ENCODE measurements at places on chromosomes 1 and 21.

- no peak for DNase-seq
Observed at GRCh38 chr1:46517010-46517600, 27.5 kb downstream of the DMBX1 start.

DNA sequence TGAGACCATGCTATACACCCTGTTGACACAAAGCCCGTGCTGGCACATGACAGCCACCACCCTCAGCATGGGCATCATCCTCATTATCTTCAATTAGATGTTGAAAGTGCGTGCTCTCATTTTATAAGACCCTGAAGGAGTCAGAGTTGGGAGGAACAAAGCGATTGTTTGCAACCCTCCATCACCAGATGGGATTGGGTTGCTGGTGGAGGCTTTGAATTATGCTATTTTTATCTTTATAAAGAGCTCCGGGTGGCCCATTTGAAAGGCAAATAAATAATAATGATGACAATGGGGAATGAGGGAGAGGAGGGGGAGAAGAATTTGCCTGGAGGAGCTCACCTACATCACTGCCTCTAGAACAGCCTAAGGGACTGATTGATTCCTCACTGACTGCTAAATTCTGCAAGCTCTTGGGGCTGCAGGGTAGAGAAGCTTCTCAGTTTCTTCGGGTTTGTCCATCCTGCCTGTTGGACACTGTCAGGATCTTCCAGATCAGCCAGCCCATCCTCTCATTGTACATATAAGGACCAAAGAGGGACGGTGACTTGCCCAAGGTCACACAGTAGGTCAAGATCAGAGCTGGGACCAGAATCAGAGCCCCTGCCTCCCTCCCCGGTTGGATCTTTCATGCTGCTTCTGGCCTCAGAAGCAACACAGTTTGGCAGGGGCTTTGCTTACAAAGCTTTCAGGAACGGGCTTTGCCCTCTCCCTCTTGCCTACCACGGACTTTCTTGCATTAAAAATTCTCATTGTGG is 130.9 kb upstream of the ZBTB40 start:
- DNase-seq: no peak

DNA sequence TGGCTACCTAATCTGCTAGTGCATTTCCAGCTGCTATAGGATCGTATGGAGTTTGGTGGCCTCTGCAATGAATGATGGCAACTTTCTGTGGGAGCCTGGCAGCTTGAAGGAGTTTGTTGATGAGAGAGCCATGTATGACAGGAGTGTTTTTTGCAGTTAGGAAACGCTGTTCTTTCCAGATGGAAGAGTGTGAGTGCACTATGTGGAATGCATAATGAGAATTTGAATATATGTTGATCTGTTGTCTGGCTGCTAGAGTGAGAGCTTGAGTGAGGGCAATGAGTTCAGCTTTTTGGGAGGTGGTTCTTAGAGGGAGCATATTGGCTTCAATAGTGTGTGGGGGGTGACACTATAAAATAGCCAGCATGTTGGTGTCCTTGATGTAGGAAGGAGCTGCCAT is 51.0 kb upstream of the APOBEC4 start:
- no peak for DNase-seq

- DNase-seq: no peak
Observed at GRCh38 chr1:154567386-154568156, at the start of gene CHRNB2. TSS of gene CHRNB2 (plus strand) at chr1:154567778. CDS start at chr1:154568045, 267 bp downstream.

- no peak for DNase-seq
Observed at GRCh38 chr1:190579552-190580193, 102.0 kb upstream of the BRINP3 start.

Data from non-pigmented ciliary epithelial cell (primary cell).